ENCODE measurements at places on chromosomes 4 and X.

DNA sequence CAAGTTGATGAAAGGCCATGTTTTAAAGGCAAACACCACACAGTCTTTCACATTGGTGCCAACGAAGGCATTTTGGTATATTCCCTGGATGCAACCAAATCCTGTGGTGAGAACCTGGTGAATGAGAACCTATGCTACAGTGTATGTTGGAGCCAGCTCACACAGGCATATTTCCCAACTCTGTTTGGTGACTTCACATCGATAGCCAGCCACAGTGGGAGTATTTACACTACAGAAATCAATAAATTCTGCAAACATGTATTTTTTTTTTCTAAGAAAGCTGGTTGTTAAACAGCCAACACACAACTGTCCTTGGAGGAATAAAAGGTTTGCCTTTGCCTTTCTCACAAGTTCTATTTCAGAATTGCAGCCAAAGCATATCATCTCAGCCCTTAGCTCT is 691.0 kb downstream of the GRID2 start:
- no peak for DNase-seq

DNA sequence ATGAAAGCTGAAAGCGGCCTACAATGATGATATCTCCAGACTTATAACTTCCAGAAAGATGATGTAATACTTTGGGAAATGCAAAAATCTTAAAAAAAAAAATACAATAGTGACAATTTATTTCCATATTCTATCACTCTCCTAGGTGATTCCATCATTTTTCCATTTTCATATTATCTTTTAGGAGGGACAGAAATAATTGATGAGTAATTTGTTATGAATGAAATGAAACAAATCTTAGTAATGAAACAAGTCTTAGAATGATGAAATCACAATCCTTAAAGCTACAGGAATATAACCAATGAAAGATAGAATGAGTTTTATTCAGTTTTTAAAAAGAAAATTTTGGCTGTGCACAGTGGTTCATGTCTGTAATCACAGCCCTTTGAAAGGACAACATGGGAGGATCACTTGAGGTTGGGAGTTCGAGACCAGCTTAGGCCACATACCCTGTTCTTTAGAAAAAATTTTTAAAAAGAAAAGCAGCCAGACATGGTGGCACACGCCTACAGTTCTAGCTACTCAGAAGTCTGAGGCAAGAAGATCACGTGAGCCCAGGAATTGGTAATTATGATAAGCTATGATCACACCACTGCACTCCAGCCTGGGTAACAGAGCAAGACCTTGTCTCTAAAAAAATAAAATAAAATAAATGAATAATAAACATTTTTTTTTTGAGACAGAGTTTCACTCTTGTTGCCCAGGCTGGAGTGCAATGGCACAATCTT is 21.7 kb downstream of the CLOCK start:
- DNase-seq, result no peak

DNA sequence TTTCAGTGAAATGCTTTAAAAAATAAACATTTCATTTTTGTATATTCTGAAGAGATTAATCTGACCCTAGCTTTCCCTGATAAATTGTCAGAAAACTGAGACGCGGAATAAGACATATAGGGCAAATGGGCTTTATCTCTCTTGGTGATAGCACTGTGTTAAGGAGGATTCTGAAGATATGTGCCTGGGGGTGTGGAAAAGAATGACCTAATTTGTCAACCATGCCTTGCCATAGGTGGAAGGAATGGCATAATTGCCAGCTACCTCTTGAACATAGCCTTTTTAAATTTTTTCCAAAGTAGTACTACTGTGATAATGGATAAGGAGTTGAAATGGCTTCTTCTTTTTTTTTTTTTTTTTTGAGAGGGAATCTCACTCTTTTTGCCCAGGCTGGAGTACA is 11.7 kb downstream of the JADE1 start:
- no peak for DNase-seq

- DNase-seq, result no peak
Observed at GRCh38 chr4:183571350-183571941, 66.6 kb downstream of the ING2 start.

DNA sequence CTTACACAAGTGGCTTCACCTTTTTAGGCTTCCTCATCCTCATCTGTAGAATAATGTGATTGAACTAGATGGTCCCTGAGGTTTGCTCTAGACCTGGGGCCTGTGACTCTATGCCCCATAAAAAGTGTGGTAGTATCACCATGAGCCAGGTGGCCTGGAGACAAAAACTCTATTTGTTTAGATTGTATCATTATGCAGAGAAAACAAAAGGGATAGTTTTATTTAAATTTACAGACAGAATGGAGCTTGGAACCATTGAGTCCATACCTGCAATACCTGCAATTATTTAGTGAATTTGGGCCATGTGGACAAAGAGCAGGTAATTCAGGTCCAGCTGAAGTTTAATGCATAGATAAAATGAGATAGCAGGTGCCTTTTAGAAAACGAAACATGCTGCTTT is 139.5 kb upstream of the RPL34 start:
- no peak for DNase-seq
